Putamen (tissue), 1 donor: ENCODE measurements at places on chromosomes 4 and X.

GRCh38 chr4:49044270-49044669 is 58.2 kb downstream of the CWH43 start:
- no peak for DNase-seq

DNA sequence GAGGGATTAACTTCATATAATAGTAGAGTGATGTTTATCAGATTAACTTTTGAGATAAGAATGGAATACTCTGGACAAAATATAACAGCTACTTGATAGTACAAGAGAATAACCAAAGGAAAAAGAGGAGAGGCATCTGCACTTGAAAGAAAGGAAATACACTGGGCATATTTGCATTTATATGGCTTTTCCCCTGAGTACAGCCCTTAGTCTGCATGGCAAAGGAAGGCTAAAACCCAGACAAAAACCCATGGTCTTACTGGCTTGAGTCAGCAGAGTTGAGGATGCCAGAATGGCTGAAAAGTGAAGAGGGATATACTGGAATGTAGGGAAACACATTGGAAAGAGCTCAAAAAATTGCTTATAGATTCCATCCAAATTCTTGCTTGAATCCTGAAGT is 101.6 kb downstream of the COL4A5 start:
- DNase-seq, result no peak

DNA sequence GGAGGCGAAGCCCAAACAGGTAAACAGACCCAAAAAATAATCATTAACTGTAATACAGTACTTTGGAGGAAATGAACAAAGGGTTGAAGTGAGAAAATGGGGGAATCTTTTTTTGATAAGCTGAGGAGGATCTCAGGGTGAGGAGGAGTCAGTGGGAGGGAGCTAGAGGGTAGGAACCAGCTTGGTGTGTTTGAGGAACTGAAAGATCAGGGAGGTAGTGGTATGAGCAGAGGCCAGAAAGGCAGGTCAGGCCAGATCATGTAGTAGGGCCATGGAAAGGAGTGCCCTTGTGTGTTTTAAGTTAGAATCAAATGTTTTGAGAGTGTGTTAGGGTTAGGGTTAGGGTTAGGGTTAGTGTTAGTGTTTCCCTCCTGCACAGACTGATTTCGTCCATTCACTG is 48.8 kb downstream of the PPP2R2C start:
- DNase-seq, result no peak

GRCh38 chr4:184513802-184514120 is 39.4 kb upstream of the IRF2 start:
- no peak for DNase-seq

GRCh38 chrX:51459125-51459524 is 37.3 kb downstream of the NUDT11 start:
- DNase-seq, result no peak

DNA sequence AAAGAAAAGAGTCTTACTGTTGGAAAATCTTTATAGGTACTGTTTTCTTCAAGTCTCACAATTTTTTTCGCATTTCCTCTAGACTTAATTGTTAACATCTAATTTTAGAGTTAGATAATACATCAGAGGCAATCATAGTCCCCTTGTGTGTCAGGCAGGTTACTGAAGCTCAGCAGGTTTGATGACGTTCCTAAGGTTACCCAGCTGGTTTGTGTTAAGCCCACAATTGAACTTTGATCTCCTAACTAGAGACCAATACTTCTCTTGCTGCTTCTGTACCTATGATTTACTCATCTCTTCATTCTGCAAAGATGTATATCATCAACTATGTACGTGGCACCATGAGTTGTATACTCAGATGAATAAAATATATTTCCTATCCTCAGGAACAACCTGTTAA is 131.6 kb upstream of the STIM2 start:
- no peak for DNase-seq

- no peak for DNase-seq
Observed at GRCh38 chr4:27140486-27140885, 279.8 kb downstream of the STIM2 start.

DNA sequence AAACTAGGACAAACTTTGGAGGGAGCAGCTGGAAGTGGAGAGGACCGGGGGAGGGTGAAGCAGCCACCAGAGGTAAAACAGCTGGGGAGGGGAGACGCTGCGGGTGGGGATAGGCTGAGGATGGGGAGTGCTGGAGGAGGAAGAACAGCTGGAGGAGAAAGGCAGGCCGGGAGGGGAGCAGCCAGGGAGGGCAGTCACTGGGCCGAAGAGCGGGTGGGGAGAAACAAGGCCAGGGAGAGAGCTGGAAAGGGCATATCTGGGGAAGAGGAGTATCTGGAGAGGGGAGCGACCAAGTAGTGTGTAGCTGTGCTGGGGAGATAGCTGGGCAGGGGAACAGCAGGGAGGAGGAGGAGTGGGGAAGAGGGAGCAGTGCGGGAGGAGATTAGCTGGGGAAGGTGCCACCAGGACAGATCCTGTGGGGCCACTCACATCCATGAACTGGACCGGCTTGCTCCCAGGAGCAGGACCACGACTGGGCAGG is 2.7 kb downstream of the SLC38A5 start:
- no peak for DNase-seq

GRCh38 chrX:74434336-74434735 is 13.0 kb downstream of the SLC16A2 start:
- no peak for DNase-seq

DNA sequence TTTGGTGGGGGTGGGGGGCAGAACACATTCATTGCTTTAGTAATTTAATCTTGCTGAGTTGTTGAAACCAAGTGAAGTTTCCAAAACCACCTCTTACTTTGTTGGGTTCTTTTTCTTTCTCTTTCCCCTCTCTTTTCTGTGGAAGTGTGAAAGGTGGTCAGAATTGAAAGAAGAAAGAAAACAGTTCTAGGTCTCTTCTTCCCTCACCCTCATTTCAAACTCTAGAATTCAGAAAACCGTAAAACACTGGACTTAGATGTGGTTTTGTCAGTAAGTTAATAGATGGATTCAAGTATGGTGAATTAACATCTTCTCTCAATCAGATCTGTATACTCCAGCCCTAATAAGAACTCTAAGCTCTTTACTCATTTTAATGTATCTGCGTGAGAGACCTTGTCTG is 23.7 kb downstream of the PLP1 start:
- DNase-seq, result no peak

DNA sequence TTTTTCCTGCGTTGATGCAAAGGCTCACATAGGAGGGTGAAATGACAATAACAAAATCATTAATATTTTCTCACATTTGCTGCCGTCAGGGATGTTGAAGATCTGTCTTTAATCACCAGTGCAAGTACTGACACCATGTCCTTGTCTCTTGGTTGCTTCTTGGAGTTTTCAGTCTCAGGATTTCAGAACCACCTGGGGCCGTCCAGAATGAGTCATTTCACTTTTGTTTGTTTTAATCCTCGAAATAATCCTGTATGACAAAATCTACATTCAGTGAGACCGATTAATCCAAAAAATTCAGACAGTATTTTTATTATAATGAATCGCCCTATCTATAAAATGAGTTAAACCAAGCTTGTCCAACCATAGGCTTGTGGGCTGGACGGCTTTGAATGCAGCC is 47.2 kb downstream of the NEIL3 start:
- no peak for DNase-seq

- no peak for DNase-seq
Observed at GRCh38 chrX:135391734-135392133, 30.0 kb upstream of the SMIM10L2A start.

DNA sequence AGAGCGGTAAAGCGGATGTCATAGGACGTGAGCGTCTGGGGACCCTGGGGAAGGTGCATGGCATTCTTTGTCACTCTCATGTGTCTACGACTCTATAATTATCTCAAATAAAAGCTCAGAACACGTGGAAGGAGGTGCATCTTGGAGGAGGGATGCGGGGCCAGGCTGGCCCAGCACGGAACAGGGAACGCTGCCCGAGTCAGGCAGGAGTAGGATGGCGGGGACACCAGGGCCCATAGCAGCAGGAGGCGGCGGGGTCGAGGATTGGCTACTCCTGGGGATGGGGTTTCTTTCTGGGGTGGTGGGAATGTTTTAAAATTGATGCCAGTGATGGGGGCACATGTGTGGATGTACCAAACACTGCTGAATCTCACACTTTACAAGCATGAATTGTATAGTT is 5.4 kb upstream of the HTRA3 start:
- DNase-seq, result no peak

DNA sequence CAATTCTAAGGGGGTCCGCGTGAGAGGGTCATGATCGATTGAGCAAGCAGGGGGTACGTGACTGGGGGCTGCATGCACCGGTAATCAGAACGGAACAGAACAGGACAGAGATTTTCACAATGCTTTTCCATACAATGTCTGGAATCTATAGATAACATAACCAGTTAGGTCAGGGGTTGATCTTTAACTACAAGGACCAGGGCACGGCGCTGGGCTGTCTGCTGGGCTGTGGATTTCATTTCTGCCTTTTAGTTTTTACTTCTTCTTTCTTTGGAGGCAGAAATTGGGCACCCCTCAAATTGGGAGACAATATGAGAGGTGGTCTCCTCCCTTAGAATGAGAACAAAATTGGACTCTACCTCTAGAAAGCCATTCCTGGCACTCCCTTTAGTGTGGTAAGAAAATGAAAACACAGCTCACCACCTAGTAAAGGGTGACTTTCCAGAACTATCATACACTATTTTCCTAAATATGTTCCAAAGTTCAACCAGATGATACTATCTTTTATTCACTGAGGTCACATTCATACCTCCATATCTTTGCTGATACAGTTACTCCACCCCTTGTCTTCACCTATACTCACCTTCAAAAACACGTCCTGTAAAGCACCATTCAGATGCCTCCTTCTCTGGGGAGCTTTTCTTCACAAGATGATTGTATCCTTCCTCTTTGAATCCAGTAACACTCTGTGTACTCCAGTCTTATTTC is 1058.3 kb upstream of the SLIT2 start:
- DNase-seq, result no peak

- DNase-seq, result no peak
Observed at GRCh38 chr4:4994312-4995097, 24.8 kb downstream of the CYTL1 start.

GRCh38 chr4:80153874-80154544 is 43.3 kb upstream of the PRDM8 start:
- no peak for DNase-seq

DNA sequence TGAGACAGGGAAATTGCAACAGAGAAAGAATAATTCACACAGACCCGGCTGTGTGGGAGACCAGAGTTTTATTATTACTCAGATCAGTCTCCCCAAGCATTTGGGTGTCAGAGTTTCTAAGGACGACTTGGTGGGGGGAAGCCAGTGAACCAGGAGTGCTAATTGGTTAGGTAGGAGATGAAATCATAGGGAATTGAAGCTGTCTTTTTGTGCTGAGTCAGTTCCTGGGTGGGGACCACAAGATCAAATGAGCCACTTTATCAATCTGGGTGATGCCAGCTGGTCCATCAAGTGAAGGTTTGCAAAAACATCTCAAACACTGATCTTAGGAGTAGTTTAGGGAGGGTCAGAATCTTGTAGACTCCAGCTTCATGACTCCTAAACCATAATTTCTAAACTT is 560.7 kb downstream of the ADGRL3 start:
- DNase-seq, result no peak

- no peak for DNase-seq
Observed at GRCh38 chr4:46249516-46249915, 125.7 kb upstream of the GABRG1 start.

DNA sequence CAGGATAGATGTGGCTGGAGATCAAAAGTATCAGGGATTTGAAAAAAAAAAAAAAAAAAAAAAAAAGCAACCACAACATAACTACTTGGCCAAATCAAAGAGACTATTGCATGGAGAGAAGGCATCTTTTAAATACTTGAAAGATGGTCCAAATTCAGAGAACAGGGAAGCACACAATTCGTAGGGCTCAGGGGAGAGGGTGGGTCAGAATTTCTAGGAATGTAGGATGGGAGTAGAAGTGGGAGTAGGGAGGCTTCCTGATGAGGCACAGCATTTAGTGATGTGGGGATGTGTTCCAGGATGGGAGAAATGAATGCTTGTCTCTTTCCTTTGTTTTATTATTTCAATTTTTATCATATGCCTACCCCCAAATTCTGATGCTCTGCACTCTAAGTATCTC is 36.3 kb downstream of the RTL3 start:
- no peak for DNase-seq

- no peak for DNase-seq
Observed at GRCh38 chr4:121851354-121851753, 18.9 kb downstream of the BBS7 start.

DNA sequence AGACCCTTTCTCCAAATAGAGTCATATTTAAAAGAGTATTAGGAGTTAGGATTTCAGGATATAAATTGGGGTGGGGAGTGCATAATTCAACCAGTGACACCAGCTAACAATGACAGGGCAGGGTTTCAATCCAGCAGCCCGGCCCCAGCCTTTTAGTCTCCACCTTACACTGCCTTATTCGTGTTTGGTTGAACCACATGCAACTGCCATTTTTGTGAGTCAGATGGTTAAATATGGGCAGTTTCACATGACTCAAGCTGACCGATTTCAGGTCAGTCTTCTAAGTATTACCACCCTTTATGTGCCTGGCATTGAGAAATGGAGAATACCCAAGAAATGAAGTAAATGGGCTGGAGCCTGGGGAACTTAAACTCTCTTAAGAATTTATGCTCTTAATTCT is 102.8 kb downstream of the STOX2 start:
- no peak for DNase-seq

DNA sequence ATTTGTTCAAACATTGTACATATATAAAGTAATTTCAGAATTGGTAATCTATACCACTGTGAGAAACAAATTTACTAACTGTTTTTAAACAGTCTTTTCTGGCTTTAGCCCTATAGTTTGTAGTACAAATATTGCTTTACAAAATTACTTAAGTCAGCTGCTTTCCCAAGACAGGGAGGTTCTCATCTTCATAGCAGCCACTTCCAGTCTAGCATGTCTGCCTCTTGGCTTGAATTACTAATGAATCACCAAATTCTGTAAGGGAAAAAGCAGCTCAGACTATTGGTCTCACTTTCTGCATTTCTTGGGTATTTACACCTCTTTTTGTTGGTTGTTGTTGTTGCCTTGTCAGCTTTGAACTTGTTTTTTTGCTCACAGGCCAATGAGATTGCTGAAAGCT is 187.2 kb downstream of the NPFFR2 start:
- no peak for DNase-seq

DNA sequence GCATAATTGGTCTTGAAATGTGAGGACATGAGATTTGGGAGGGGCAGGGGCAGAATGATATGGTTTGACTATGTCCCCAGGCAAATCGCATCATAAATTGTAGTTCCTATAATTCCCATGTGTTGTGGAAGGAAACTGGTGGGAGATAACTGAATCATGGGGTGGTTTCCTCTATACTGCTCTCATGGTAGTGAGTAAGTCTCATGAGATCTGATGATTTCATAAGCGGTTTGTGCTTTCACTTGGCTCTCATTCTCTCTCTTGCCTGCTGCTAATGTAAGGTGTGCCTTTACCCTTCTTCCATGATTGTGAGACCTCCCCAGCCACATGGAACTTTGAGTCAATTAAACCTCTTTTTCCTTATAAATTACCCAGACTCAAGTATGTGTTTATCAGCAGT is 2595.9 kb downstream of the PCDH7 start:
- DNase-seq, result no peak
